Placental epithelial cell (primary cell): ENCODE measurements at places on chromosomes 7 and 10. TPM values are rescaled to one million over a fixed set of nuclear protein-coding genes. Genes with fewer than 3 reads are reported as not detected.

PALS2 gene
- 31.4 and 40.8 TPM in 2 replicates for total RNA-seq

CREB3L2 gene
- total RNA-seq, result 46.7 and 70.7 TPM in 2 replicates

SPDYE5 gene
- total RNA-seq, result not detected in 2 replicates

PON1 gene
- not detected in 2 replicates for total RNA-seq

LFNG gene
- total RNA-seq, result 0.79 and 9.1 TPM in 2 replicates

HABP2 gene
- not detected in 2 replicates for total RNA-seq

ACSM6 gene
- total RNA-seq, result not detected in 2 replicates

ZNF365 gene
- under 0.01 TPM in 1 of 2 replicates, not detected in the other for total RNA-seq

GNAT3 gene
- 0.22 TPM in 1 of 2 replicates, not detected in the other for total RNA-seq

CD36 gene
- 0.22 and 0.39 TPM in 2 replicates for total RNA-seq

CCL24 gene
- not detected in 2 replicates for total RNA-seq
